ENCODE measurements at places on chromosomes 16 and 17.

- no peak for DNase-seq
Measured at GRCh38 chr16:74718140-74718539, 17.5 kb upstream of the MLKL start.

DNA sequence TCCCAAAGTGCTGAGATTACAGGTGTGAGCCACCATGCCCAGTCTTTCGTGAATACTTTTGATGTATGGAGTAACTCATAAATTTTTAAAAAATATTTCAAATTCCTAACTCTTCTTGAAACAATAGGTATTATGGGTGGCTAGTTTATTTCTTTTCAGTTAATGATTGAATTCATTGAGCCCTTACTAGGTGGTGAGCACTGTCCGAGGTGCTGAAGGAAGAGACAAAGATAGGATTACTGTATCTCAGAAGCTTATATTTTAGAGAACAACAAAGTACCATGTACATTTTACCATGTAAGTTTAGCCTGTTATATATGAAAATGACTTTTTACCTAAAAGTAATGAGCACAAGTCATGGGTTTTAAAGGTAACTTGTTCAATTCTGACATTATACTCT is 418.3 kb downstream of the NPIPA7 start:
- DNase-seq = no peak

DNA sequence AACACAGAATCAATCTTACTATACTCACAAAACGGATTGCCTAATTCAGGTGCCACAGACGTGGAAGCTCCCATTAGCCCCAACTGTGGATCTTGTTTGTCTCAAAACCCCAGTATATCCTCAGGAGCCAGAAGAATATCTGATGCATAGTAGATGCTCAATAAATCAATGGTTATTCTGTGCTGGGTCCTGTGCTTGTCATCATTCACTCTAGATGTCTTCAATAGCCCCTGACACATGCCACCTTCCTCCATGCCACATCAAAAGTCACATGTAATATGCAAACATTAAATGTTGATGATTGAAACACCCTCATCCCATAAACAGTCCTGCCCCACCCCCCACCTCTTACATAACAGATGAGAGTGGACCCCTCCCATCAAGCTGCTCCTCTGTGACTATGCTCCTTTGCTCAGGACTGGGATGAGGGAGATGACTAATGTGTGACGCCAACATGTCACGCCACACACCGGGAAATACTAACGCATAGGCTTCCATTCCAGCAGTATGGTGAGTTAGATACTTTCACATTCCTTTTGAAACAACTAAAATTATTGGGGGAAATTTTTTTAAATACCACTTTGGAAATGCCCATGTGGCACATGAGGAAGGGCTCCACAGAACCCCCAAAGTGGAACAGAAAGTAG is 267.6 kb upstream of the SDK2 start:
- DNase-seq = no peak

DNA sequence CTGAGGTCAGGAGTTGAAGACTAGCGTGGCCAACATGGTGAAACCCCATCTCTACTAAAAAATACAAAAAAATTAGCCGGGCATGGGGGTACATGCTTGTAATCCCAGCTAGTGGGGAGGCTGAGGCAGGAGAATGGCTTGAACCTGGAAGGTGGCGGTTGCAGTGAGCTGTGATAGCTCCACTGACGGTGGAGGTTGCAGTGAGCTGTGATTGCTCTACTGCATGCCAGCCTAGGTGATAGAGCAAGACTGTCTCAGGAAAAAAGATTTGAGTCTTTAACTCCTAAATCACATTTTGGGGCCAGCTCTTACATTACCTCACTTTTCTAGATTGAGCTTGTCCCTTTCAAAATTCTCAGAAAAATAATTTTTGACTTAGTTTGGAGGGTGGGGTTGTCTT is 15.2 kb downstream of the VMP1 start:
- DNase-seq = no peak

- peak; percentile 64 for DNase-seq
Measured at GRCh38 chr16:79651363-79651762, 50.8 kb upstream of the MAF start.

DNA sequence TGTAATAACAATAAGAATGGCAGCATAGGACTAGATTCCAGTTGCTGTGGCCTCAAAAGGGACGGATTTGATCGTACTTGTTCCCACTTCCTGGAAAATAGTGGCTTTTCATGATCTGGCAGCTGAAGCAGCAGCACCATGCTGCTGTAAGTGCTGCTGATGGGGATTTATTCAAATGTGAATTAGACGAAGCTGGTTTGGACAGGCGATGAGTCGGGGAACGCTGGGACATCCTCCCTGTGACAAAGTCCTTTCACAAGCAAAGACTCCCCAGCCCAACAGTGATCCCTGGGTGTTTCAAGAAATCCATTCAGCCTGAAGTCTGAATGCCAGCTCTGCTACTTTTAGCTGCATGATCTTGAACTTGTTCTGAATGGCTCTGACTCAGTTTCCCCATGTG is 88.6 kb upstream of the XYLT1 start:
- no peak for DNase-seq

DNA sequence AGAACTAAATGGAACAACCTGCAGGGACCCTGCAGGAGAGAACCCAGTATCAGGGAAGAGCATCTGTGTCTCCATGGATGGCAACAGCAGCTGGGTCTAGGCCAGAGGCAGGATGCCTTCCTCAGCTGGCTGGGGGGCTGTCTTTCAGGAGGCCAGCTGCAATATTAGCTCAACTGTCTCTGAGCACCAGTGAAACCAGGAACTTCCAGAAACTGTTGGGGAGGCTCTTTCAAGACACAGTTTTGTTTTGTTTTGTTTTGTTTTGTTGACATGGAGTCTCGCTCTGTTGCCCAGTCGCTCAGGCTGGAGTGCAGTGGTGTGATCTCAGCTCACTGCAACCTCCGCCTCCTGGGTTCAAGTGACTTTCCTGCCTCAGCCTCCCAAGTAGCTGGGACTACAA is 7.6 kb downstream of the GPR142 start:
- DNase-seq = no peak

GRCh38 chr16:11327277-11328171 is 17.7 kb upstream of the RMI2 start:
- no peak for DNase-seq

GRCh38 chr17:78842881-78843565 is 2.4 kb upstream of the USP36 start:
- DNase-seq = no peak

DNA sequence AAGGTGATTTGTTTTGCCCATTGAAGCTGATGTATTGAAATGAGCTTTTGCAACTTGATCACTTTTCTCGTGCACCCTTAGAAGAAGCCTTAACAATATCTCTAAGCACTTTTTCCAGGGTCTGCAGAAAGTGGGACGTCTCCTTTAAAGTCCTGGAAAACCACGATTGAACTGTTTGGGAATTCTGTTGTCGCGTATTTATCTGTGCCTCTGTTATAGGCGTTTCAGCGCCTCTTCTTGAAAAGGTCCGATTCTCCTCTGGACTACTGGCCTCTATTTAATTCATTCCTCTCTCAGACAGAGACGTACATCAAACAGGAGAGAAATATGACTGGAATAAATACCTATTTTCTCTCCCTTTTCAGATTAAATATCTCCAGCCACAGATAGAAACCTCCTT is 262.4 kb upstream of the PSMD7 start:
- no peak for DNase-seq

- DNase-seq = peak; percentile 64
Measured at GRCh38 chr16:15874745-15875314, 13.6 kb downstream of the CEP20 start.

DNA sequence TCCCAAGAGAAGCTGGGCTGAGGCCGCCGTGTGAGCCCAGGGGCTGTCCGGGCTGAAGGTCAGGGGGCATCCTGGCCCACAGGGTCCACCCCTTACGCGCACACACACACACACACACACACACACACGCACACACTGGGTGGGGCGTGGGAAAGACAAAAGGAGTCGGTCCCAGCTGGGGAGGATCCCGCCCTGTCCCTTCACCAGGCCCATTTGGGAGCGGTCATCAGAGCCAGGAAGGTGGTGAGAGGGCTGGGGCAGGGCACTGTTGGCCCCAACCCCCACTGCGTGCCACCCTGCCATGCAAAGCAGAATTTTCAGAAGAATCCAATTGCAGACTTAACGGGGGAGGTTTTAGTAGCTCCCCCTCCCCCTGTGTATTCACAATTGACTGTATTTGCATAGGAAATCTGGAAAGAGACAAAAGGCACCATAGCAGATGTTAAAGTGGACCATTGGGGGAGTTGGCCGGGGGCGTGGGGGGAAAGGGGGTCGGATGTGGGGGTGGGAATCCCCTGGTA is 11.3 kb upstream of the CD300A start:
- no peak for DNase-seq

DNA sequence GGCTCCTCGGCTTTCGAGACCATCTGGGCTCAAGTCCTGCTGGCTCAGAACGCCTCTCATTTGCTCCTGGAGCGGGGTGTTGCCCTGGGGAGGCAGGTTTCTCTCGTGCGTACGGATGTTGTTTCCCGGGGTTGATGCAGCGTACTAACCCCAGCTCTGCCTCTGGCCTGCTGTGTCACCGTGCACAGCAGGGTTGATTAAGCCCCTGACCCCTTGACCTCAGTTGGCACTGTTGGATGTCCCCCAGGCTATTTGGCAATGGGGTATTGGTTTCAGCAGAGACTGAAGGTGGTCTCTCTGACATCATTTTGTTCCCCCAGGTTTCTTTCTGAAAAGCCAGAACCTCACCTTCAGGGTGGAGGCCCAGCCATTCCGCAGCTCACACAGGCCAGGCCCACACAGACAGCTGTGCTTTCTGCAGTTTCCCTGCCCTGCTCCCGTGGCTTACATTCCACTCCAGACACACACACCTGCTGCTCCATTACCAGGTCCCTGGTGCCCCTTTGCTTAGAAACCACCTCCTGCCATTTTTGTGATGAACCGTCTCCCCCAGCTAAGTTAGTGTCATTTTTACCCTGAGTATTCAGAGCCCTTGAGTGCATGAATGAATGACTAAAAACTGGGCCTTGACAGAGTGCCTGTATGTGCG is 233.5 kb downstream of the CCDC182 start:
- DNase-seq = no peak

- DNase-seq = no peak
Measured at GRCh38 chr16:50185005-50185505, 31.9 kb downstream of the TENT4B start.

GRCh38 chr17:37651849-37652248 is 8.6 kb upstream of the DDX52 start:
- no peak for DNase-seq

GRCh38 chr17:49278076-49278475 is 47.5 kb upstream of the PHOSPHO1 start:
- DNase-seq = no peak

GRCh38 chr17:63850401-63850800 is 7.9 kb upstream of the SMARCD2 start:
- DNase-seq = no peak

DNA sequence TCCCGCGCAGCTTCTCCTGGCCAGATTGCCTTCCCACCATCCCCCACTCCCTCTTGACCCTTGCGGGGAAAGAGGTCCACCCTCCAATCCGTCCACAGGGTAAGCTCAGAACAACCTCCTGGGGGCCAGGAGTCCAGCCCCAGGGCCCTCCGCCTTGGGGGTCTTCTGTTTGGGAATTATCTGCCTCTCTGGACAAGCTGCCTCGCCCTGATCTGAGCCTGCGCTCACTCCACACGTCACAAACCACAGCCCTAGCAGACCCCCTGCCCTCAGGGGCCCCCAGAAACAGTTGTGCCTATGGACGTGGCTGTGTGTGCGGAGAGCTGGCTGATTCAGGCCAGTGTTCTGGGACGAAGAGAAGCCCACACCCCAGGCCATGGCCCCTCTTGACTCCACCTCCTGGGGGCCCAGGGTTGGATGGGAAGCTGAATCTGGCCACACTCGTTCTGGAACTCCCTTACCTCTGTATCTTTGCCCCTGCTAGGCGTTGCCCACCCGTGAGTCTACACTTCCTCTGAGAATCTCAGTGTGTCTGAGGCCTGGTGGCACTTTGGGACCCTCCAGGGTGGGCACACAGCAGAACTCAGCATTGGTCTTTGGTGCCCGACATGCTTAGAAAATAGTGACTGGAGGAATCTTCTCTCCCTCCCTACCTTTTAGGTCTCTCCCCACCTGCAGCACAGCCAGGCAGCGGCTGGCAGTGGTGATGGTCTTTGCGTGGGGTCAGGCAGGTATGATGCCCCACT is 119.9 kb upstream of the SMURF2 start:
- no peak for DNase-seq

Data from astrocyte of the cerebellum (primary cell).